Stimulated activated CD8-positive, alpha-beta memory T cell treated with anti-CD3 and anti-CD28 coated beads, Interleukin-12 subunit alpha, Interleukin-12 subunit beta, amount 100 ng/mL, for 1 hour (primary cell): ENCODE measurements at places on chromosomes 16 and 17.
A peak's percentile ranks its signal among the peaks of the same experiment; 100 is the strongest.

DNA sequence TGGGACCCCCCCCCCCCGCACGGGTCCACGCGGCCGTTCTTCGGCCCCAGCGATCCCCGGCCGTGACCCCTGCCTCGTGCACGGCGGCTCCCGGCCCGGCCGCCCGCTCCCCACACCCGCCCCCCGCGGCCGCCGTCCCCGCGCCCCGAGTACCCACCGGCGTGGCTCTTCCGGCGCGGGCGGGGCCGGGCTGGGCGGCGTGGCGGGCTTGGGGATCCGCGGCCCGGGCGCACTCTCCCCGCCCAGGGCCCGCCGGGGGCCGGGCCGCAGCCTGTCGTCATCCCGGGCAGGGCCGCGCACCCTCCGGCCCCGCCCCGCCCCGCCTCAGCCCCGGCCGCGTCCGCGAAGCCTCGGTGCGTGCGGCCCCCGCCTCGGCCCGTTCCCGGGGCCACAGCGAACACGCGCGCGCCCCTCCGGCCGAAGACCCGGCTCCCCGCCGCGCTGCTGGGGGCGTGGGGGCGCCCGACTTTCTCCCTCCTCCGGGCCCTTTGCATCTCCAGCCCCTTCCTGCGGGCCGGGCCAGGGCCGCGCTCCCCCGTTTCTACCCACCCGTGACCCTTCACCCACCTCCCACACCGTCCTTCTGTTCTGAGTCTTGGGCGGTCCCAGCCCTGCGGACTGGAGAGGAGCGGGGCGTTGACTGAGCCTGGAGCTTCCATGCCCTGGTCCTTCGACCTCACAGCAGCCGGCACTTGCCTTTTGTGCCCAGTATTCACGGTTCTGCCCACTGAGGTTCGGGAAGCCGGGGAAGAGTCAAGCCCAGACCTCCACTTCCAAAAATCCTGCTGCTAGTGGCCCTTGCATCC lies 840 bp downstream of the MYO1C start:
- DNase-seq = no peak

DNA sequence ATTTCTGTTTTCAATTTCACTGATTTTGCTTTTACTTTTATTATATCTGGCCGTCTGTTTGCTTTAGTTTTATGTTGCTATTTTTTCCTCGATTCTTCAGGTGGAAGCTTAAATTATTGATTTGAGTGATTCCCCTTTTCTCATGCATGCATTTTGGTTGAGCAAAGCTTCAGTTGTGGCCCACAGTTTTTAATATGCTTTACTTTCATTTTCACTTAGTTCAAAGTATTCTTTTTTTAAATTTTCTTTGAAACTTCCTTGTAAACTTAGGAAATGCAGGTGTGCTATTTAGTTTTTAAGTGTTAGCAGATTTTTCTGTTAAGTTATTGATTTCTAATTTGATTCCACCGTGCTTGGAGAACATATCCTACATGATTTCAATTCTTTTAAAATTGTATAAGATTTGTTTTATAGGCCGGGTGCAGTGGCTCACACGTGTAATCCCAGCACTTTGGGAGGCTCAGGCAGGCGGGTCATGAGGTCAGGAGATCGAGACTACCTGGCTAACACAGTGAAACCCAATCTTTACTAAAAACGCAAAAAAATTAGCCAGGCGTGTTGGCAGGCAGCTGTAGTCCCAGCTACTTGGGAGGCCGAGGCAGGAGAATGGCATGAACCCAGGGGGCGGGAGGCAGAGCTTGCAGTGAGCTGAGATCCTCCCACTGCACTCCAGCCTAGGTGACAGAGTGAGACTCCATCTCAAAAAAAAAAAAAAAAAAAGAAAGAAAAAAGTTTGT lies 531.2 kb downstream of the KIF2B start:
- no peak for DNase-seq

GRCh38 chr17:42773290-42774035 lies at the start of gene VPS25:
Gene VPS25 (plus strand): TSS chr17:42773449. CDS start chr17:42773476, 27 bp downstream.
- DNase-seq = peak; percentile 63

GRCh38 chr16:75224306-75225082 lies 5.7 kb downstream of the CTRB1 start:
- no peak for DNase-seq

DNA sequence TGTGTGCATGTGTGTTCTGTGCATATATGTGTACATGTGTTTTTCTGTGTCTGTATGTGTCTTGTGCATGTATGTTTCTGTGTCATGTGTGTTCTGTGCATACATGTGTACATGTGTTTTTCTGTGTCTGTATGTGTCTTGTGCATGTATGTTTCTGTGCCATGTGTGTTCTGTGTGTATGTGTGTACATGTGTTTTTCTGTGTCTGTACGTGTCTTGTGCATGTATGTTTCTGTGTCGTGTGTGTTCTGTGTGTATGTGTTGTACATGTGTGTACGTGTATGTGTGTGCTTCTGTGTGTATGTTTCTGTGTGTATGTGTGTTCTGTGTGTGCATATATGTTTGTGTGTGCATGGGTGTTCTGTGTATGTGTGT lies 8.4 kb upstream of the RAB37 start:
- no peak for DNase-seq

- DNase-seq = no peak
Observed at GRCh38 chr17:6305613-6306360, 129.1 kb downstream of the AIPL1 start.

DNA sequence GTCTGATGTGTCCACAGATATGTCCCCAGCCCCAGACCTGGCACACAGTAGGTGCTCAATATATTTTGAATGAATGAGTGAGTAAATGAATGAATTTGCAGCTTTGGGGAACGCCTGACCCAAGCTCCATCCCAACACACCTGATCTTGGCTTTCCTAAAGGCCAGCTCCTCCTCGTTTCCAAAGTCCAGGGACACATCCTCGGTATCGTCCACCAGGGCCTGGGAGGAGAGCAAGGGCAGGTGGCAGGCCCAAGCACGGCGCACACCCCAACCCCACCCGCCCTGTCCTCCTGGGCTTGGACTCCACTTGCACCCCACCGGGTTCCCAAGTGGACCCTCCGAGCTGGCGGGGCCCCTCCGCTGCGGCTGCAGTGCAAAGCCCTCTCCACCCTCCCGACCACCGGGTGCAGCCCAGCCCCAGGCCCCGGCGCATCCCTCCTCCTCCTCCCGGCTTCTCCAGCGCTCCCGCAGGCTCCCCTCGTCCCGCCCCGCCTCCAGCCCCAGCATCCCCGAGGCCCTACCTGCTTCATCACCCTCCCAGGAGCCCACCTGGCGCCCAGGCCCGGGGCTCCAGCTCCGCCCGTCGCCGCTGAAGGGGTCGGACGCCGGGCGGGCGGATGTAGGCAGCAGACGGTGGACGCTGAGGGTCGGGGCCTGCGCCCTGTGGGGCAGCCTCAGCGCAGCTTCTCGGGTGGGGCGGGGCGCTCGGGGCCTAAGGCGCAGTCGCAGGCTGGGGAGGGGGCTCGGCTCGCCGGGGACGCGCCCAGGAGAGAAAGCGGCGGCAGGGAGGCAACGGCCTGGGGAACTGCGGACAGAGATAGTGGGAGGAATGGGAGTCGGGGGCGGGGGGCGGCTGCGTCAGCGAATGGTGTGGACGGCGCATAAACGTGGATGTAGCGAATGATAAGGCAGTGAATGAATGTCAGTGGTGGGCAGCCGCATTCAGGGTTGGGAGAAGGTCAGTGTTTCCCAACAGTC lies at the start of gene TVP23A:
TVP23A (minus strand) TSS at position 832 of the 979 bp plus-strand sequence; CDS start at position 531, 301 bp downstream.
- DNase-seq = no peak

- DNase-seq = no peak
Observed at GRCh38 chr16:4689091-4689671, 4.2 kb upstream of the NUDT16L1 start.
